ENCODE measurements at places on chromosomes 6 and 20. TPM values are rescaled to one million over a fixed set of nuclear protein-coding genes. Genes with fewer than 3 reads are reported as not detected.

The C20orf204 gene
- 5.5 TPM for total RNA-seq

The TNFRSF21 gene
- 0.92 TPM for total RNA-seq

The PRKN gene
- total RNA-seq: 1.4 TPM

The CRISP2 gene
- total RNA-seq: not detected

The RPS6KA2 gene
- total RNA-seq: 2.9 TPM

The KIAA1755 gene
- not detected for total RNA-seq

The JPH2 gene
- not detected for total RNA-seq
